ENCODE measurements at places on chromosomes 7 and 10. TPM values are rescaled to one million over a fixed set of nuclear protein-coding genes. Genes with fewer than 3 reads are reported as not detected.

Gene CNPY1
- not detected for total RNA-seq

DNA sequence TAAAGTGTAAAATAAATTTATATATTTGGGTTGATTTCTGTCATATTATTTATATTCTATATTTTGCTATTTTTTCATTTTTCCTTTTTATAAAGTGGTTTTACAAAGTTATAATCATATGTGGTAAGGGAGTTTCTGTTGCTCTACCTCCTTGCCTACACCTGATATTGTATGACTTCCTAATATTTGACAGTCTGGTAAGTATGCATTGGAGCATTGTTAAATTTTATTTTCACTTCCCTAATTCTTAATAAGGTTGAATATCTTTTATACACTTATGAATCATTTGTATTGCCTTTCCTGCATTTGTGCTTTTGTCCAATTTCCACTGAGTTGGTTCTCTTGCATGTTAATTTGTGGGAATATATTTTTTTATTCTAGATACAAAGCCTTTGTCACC lies 492.4 kb downstream of the GRID1 start:
- DNase-seq = no peak
- no peaks in the 10 kb centered on the region for H3K4me1 ChIP-seq
- H3K27ac ChIP-seq = no peak overlapping the region
- H3K4me3 ChIP-seq = no peak overlapping the region
- peaks cover 1% of the 10 kb centered on the region for H3K27me3 ChIP-seq
- H3K36me3 ChIP-seq = peaks cover 5% of the 10 kb centered on the region

- peaks cover 4% of the 10 kb centered on the region for H3K36me3 ChIP-seq
- no peak overlapping the region for H3K27ac ChIP-seq
- H3K4me1 ChIP-seq = peaks cover 21% of the 10 kb centered on the region
- H3K4me3 ChIP-seq = no peak overlapping the region
- no peak for DNase-seq
- peaks cover 13% of the 10 kb centered on the region for H3K27me3 ChIP-seq
These were observed 188.8 kb downstream of the GFRA1 start for GRCh38 chr10:116084161-116084560.

GRCh38 chr7:33156441-33156840 lies 27.1 kb downstream of the BBS9 start:
- 0 out of 2 replicates have a peak, but pooled peaks cover 4% of the 10 kb centered on the region for H3K36me3 ChIP-seq
- no peak overlapping the region for H3K27ac ChIP-seq
- H3K4me3 ChIP-seq = no peak overlapping the region
- DNase-seq = no peak
- H3K4me1 ChIP-seq = peaks cover 22% of the 10 kb centered on the region

- no peak overlapping the region for H3K27ac ChIP-seq
- H3K4me1 ChIP-seq = no peaks in the 10 kb centered on the region
- DNase-seq = no peak
These were observed 116.8 kb downstream of the TRRAP start for GRCh38 chr7:98995111-98995510.

- no peak for DNase-seq
- no peak overlapping the region for H3K27ac ChIP-seq
- no peaks in the 10 kb centered on the region for H3K4me1 ChIP-seq
These were observed 44.5 kb downstream of the LRRC18 start for GRCh38 chr10:48894911-48895802.

DNA sequence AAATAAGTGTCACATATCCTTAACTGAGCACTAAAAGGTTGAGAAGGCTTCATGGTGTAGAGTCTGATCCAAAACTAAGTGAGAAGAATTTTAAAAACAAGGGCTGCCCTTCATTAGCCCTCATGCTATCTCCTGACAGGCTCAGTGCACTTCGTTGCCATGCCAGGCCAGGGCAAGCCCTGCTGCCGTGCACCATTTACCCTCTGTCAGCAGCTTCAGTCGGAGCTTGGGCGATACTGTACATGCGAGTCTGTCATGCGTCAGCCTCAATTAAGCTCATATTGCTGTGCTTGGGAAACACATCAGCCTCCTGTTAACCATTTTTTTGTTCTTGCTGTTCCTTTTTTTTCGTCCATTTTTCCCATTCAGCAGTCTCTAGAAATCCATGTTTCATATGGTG lies 166.6 kb downstream of the VTI1A start:
- H3K36me3 ChIP-seq = peaks cover 6% of the 10 kb centered on the region
- no peak overlapping the region for H3K4me3 ChIP-seq
- no peak overlapping the region for H3K27ac ChIP-seq
- H3K27me3 ChIP-seq = no peaks in the 10 kb centered on the region
- H3K4me1 ChIP-seq = 0 out of 2 replicates have a peak, but pooled peaks cover 5% of the 10 kb centered on the region

DNA sequence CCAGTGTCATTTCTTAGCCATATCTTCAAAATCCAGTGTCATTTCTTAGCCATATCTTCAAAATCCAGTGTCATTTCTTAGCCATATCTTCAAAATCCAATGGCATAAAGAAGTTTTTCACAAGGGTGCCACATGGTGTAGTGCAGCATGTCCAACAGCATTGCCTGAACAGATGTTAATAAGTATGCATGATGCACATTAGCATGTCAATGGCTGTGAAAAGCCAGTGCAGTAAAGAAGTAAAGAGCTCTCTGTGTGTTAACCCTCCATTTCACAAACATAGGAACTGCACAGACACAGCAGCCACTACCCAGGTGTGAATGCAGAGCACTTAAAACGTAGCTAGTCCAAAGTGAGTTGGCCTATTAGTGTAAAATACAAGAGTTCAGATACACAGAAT lies 89.8 kb downstream of the GNAI1 start:
- H3K4me1 ChIP-seq = peaks cover 30% of the 10 kb centered on the region
- no peaks in the 10 kb centered on the region for H3K27me3 ChIP-seq
- no peak for DNase-seq
- H3K27ac ChIP-seq = no peak overlapping the region
- H3K36me3 ChIP-seq = peaks cover 20% of the 10 kb centered on the region

Gene NAT16
- not detected for total RNA-seq

DNA sequence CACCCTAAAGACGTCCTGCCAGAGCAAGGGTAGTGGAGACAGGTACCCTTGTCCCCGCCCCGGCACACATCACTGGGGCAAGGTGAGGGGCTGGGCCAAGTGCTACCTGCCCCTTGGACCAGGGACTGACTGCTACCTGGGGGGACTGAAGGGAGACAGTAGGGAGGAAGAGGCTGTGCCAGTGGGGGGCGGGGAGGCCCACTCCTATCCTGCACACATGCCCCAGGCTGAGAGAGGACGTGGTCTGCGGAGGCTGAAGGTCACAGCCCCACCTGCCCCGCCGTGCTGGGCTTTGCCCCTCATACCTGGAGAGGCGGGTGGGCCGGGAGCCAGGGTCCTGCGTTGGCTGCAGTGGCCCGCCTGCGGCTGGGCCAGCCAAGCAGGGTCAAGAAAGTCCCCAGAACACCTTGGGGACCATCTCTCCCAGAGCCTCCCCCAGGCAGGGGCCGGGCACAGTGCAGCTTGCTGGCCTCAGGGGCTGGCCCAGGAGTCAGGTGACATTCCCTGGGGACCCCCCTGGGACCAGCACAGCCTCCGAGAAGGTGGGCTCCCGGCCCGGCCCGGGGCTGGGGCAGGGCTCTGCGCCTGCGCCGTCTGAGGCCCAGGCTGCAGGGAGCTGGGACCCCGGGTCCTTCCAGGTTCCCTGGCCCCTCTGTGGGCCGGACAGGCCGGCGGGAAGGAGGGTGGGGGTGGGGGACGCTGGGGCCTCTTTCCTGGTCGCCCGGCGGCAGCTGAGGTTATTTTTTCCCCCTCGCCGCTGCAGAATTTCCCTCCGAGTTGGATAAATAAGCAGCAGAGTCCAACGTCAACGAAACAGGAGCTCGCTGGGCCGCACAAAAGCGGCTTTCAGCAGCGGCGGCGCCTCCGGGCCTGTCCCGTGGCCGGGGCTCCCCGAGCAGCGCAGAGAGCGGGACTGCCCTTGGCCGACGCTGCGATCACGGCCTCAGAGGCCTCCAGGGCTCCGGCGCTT lies 9.8 kb upstream of the FZD9 start:
- no peak overlapping the region for H3K27ac ChIP-seq
- no peaks in the 10 kb centered on the region for H3K4me1 ChIP-seq
- peaks cover 21% of the 10 kb centered on the region for H3K27me3 ChIP-seq
- DNase-seq = no peak
- H3K36me3 ChIP-seq = no peaks in the 10 kb centered on the region

Gene ADAP1
- total RNA-seq = 0.51 TPM

GRCh38 chr10:100890673-100891317 lies 22.0 kb upstream of the SLF2 start:
- peaks cover 57% of the 10 kb centered on the region for H3K4me1 ChIP-seq
- H3K4me3 ChIP-seq = peak overlapping the region; percentile 61

Gene TMEM213
- total RNA-seq = not detected

GRCh38 chr10:121326905-121327304 lies 271.3 kb downstream of the FGFR2 start:
- peaks cover 1% of the 10 kb centered on the region for H3K27me3 ChIP-seq
- no peak overlapping the region for H3K27ac ChIP-seq
- no peak for DNase-seq
- no peaks in the 10 kb centered on the region for H3K4me1 ChIP-seq

Gene RTKN2
- 3.3 TPM for total RNA-seq

DNA sequence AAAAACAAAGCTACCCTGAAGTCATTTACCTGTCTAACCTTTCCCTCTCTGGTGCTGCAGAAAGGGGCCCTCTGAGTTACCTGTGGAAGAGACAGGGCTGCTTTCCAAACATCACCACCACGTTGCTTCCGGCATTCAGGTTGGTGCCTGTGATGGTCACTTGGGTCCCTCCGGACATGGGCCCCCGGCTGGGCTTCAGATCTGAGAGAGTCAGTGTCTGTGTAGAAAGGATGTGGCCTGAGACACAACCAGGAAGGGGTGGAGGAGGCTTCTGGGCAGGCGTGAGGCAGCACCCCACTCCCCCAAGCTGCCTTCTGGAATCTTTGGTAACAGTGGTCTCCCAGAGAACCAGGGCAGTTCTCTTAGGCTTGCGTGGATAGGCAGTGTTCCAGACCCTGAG lies 388.9 kb downstream of the PLXNA4 start:
- DNase-seq = no peak
- no peak overlapping the region for H3K4me3 ChIP-seq
- no peak overlapping the region for H3K27ac ChIP-seq
- H3K27me3 ChIP-seq = peaks cover 21% of the 10 kb centered on the region
- peaks cover 9% of the 10 kb centered on the region for H3K36me3 ChIP-seq

Gene NKX2-3
- not detected for total RNA-seq

Gene RAMP3
- total RNA-seq = not detected

DNA sequence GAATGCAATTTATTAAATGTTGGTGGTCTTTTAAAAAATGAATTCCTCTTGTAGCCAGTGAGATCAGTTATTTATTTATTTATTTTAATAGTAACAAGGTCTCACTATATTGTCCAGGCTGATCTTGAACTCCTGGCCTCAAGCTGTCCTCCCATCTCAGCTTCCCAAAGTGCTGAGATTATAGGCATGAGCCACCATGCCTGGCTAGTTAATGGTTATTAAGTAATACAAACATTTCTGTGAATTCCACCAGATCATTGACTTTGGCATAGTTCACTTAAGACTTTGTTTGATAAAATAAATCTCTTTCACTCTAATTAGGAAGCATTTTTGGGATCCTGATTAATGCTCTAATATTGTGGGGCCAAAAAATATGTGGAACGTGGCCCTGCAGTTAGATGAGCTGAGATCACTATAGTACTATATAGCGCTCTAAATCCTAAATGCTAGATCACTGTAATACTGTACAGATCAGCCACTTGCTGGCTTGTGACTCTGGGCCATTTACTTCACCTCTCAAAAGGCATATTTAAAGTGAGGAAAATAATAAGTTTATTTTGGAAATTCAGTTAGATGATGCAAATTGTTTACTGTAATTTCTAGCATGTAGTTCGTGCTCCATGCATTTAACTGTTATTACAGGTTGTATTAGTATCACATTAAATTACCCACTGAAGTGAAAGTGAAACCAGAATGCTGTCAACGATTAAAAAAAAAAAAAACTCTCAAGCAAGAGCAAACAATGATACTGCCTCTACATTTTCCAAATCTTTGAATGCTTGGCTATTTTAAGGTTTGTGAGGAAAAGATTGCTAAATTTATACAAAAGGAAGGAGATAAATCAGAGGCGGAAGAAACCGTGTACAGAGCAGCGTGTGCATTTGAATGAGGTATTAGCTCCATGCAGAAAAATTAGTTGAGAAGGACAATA lies 15.9 kb upstream of the FAS start:
- H3K27me3 ChIP-seq = no peaks in the 10 kb centered on the region
- H3K4me3 ChIP-seq = peak overlapping the region; percentile 93
- peaks cover 64% of the 10 kb centered on the region for H3K4me1 ChIP-seq
- H3K27ac ChIP-seq = peak overlapping the region; percentile 97

- no peak for DNase-seq
- H3K4me1 ChIP-seq = peaks cover 44% of the 10 kb centered on the region
- peaks cover 3% of the 10 kb centered on the region for H3K27me3 ChIP-seq
- no peak overlapping the region for H3K27ac ChIP-seq
- H3K36me3 ChIP-seq = peaks cover 12% of the 10 kb centered on the region
These were observed 139.2 kb downstream of the LCOR start for GRCh38 chr10:96971324-96971723.

Gene KMT2E
- total RNA-seq = 42.0 TPM

Measured in HFFc6 (cell line).